CD4-positive, alpha-beta T cell treated with Interleukin-4 for 4 hours (primary cell): ENCODE measurements at places on chromosomes 5 and 9.
A peak's percentile ranks its signal among the peaks of the same experiment; 100 is the strongest.

DNA sequence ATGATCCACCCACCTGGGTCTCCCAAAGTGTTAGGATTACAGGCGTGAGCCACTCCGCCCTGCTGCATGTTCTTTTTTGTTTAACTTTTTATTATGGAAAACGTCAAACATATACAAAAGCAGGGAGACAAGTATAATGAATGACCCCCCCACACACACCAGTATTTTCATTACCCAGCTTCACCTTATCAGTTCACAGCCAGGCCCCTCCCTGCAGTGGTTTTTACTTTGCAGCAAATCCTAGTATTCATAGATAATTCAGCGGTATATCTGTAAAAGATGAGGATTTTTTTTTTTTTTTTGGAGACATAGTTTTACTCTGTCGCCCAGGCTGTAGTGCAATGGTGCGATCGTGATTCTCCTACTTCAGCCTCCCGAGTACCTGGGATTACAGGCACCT is 2.3 kb downstream of the POMT1 start:
- no peak for DNase-seq

- peak; percentile 62 for DNase-seq
Measured at GRCh38 chr5:37197340-37198050, 51.7 kb downstream of the CPLANE1 start.

- DNase-seq: peak; percentile 40
Measured at GRCh38 chr9:132350861-132351315, 3.9 kb downstream of the SETX start.

- no peak for DNase-seq
Measured at GRCh38 chr5:123785162-123786071, 273.4 kb downstream of the CSNK1G3 start.

- no peak for DNase-seq
Measured at GRCh38 chr9:36164989-36165388, 4.2 kb upstream of the CCIN start.

GRCh38 chr5:134846641-134846960 is 833 bp downstream of the C5orf24 start:
- DNase-seq: peak; percentile 12

GRCh38 chr5:90274216-90274615 is 135.3 kb downstream of the CETN3 start:
- no peak for DNase-seq
